ENCODE measurements at places on chromosomes 3 and 15. TPM values are rescaled to one million over a fixed set of nuclear protein-coding genes. Genes with fewer than 3 reads are reported as not detected.

Gene GALNT15
- not detected for total RNA-seq

DNA sequence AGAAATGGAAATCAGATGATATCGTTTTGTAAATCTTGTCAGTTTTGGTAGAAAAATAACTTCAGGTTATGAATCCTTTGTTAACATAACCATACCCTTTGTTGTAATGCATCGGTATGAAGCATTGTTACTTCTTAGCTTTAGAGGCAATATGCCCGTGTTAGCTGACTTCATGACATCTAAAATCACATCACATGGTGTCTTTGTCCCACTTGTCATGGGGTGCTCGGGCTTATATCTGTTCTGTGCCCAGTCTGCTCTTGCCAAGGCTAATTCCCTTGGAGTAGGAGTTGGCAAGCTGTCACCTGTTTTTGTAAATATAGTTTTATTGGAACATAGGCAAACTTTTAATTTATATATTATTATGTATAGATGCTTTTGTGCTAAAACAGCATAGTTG is 39.6 kb downstream of the SLC25A26 start:
- DNase-seq, result no peak

Gene NXPE3
- 29.5 TPM for total RNA-seq

DNA sequence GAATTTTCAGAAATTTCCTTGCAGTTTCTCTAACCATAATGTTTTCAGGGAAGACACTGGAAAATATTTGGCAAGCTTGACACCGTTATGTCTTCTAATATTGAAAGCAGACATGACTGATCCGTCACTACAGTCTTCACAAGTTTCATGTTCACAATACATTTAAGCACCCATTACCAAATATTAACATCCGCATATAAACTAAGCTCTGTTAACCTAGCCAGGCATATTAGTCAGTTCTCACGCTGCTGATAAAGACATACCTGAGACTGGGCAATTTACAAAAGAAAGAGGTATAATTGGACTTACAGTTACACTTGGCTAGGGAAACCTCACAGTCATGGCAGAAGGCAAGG is 162.7 kb upstream of the LYSMD4 start:
- no peak for DNase-seq

Gene GPR171
- 144 TPM for total RNA-seq

Gene FBXO40
- total RNA-seq, result not detected

Gene PLSCR5
- not detected for total RNA-seq

Gene NUDT16
- total RNA-seq, result 7.3 TPM

Gene TMEM108
- total RNA-seq, result not detected

DNA sequence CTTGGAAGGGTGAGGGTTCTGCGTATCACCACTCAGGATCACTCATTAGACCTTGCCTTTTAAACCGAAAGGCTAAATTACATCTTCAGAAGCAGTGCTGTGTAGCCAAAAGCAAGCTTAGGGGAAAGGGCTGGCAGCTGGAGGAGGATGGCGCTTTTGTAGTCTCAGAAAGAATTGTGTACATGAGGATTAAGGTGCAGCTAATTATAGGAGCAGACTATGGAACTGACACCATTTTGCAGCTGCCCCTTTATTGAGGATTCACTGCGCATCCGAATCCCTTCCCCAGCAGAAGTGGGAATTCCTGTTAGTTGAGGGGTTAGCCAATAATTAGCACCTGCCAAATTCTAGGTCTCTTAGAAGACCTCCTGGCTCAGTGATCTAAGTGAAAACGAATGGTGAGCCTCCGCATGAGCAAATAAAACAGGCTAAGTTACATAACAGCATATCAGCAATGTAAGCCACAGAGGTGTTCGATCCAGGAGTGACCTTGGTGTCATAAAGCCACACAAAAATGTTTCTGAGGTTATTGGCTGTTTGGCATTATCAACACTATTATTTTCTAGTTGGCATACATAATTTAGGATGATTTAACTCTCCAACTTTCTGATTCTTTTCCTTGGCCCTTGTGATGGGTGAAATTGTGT is 42.6 kb upstream of the SEMA6D start:
- DNase-seq, result no peak

Gene GOLGA8T
- not detected for total RNA-seq

Gene TGM4
- total RNA-seq, result not detected

GRCh38 chr3:155554777-155555451 is 190.0 kb downstream of the PLCH1 start:
- peak; percentile 40 for DNase-seq

Gene POC1A
- total RNA-seq, result 28.2 TPM

Gene FANCD2
- total RNA-seq, result 61.2 TPM

DNA sequence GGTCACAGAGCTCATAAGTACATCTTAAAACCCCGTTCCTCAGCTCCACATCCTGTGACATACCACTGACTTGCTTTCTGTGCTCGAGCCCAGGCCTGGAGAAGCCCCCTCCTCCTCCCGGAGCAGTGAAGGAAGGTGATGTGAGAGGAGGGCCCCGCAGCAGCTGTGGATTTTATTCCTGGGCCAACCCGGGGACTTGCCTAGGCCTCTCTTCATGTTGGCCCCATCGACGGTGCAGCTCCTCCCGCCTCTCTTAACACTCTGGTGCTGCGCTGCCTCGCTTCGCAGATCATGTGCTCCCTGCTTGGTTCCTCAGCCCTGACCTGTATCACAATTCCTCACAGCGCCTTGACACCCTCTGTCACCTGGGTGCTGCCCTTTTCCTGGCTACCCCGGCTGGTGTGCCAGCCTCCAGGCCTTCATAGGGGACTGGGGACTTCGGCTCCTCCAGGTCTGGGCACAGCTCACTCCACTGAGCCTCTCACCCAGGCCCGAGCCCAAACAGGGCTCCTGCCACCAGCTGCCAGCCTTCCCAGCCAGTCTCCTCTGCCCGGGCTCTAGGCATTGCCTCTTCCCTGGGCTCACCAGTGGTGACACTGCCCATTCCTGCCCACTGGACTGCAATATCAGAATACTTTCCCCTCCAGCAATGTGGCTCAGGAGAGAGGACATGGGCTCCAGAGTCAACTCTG is 21.5 kb downstream of the MAGEF1 start:
- DNase-seq, result no peak

Gene CFAP100
- total RNA-seq, result not detected

- no peak for DNase-seq
These were observed 138.3 kb downstream of the P3H2 start for GRCh38 chr3:189982321-189982945.

- no peak for DNase-seq
These were observed 16.7 kb upstream of the HRH1 start for GRCh38 chr3:11137627-11137959.

- DNase-seq, result peak; percentile 32
These were observed 2.0 kb upstream of the ST8SIA2 start for GRCh38 chr15:92391640-92392039.

GRCh38 chr3:164179110-164179774 is 899.1 kb downstream of the SI start:
- DNase-seq, result no peak

DNA sequence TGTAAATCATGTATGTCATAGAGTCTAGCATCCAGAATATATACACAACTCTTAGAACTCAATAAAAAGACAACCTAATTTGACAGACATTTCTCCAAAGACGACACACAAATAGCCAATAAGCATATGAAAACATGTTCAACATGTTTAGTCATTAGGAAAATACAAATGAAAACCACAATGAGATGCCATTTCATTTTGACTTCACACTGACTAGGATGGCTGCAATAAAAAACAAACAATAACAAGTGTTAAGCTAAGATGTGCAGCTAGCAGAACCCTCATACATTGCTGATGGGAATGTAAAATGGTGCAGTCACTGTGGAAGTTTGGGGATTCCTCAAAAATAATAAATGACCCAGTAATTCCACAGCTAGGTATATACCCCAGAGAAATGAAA is 16.4 kb downstream of the SPG11 start:
- no peak for DNase-seq

Gene SLC27A2
- total RNA-seq, result 9.9 TPM

Gene KLHL40
- total RNA-seq, result not detected

Gene GOLGA8G
- total RNA-seq, result not detected

Gene TRIM42
- not detected for total RNA-seq

Gene RETNLB
- not detected for total RNA-seq

- no peak for DNase-seq
These were observed 869.2 kb downstream of the DIPK2A start for GRCh38 chr3:144840866-144841265.

Data from activated CD4-positive, alpha-beta T cell treated with anti-CD3 and anti-CD28 coated beads, Interleukin-2, amount 10 ng/mL, durations not matched to agents 7 days and 5 days (primary cell).